ENCODE measurements at places on chromosomes 3 and 15.

DNA sequence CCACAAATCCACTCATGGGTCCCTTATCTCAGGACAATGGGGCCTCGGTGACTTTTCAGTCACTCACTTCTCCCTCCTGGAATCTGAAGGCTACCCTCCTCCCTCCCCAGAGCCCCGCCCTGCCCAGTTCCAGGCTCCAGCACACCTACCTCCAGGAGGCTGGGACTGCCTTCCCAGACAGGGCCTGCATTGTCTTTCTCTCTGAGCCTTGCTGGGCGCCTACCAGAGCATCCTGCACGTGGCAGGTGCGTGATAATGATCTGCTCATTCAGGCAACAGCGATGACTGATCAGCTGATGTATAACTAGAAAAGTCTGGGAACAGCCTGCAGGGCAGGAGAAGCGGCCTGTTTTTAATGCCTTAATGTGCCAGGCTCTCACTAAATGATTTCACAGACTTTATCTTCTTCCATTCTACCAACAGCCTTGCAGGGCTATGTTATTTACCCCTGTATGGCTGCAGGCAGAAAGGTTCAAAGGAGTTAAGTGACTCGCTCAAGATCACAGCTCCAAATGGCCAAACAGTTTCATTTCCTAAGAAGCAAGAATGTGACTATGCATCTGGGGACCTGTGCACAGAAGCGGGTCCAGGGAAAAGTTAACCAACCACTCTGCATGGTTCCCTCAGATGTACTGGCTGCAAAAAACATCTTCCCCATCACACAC lies 6.3 kb downstream of the ADAMTS17 start:
- no peak for DNase-seq

DNA sequence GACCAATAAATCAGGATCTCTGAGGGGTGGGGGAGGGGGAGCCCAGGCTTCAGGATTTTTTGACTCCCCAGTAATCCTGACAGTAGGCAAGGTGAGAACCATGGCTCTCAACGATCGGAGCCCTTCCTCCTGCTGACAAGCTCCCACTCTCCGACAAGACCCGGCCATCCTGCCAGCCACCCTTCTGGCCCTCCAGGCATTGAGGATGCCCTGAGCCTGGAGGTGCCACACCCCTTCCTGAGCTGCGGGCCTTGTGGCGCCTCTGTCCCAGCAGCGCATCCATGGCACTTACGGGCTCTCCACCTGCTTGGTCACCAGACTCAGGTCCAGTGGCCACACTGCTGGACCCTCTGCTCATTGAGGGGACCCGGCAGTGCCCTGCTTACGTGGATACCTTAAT lies 46.0 kb downstream of the MGLL start:
- no peak for DNase-seq

DNA sequence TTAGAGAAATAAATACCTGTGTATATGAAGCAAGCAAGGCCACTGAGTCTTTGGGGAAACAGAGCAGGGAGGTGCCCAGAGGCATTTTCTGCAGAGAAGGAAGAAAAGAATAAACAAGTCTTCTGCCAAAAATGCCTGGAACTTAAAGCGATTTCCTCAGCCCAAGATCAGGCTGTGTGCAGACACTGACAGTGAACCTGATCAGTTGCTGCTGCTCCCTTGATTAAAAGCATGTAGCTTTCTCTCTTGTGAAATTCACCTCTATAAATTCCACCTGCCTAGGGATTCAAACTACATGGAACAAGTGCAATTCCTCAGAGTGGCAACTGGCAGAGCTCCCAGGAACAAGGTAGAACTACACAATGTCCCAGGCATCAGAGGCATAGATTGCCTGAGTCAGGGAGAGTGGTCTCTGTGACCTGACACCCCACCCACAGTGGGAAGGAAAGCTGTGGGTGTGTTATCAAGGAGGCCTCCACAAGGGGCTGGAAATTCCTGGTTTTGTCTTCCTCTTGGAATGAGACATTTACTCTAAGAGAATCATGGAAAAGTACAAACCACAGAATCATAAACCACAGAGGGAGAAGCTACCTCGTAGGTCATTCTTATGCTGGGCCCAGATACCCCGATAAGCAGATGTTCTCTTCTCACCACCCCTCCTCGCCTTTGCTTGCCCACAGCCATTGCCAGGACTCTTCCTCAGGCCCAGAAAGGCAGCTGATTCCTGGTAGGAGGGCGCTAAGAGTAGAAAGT lies 1.8 kb upstream of the ZBTB38 start:
- peak; percentile 67 for DNase-seq

DNA sequence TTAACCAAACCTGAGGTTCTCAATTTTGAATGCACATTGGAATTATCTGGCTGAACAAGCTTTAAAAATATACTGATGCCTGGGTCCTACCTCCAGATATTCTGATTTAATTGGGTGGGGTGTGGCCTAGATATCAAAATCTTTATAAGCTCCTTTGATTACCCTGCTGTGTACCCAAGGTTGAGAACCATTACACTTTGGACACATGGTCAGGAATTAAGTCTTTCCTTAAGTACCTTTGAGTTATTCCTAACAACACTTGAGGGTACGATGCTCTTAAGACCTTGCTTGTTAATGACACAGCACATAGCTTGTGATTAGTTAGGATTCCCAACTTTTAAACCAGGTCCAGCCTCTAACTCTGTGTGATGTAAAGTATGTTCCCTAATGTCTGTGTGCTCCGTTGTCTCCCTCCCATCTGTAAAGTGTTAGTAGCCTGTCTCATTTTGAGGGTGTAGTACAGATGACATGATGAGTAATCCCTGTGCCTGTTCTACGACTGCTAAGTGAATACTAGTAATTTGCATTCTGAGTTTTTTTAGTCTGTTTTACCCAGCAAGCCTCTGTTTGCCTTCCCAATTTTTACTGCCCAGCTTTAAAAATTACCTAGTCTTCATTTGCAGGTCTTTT lies 154.9 kb downstream of the KLHL25 start:
- no peak for DNase-seq

DNA sequence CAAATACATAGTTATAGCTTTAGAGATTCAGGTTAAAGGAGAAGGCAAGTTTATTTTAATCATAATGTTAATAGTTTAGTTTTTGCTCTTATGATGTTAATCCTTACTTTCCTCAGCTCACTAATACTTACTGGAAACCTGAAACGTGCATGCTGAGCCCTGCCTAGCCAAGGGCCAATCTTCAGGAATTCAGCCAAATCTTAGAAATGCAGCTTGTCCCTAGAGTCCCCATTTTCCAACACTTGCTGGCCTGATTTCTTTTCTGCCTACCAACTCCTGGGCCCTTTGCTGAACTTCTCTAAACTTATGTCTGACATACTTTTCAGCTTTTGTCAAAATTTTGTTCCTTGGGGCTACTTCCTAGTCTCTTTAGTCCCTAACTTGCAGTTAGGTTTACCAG lies 22.8 kb downstream of the BCHE start:
- no peak for DNase-seq
